Hematopoietic multipotent progenitor cell treated with erythropoietin and hydrocortisone succinate and interleukin-3 and kit ligand, for 17 days (in vitro differentiated cells): ENCODE measurements at places on chromosomes 1 and 21.

DNA sequence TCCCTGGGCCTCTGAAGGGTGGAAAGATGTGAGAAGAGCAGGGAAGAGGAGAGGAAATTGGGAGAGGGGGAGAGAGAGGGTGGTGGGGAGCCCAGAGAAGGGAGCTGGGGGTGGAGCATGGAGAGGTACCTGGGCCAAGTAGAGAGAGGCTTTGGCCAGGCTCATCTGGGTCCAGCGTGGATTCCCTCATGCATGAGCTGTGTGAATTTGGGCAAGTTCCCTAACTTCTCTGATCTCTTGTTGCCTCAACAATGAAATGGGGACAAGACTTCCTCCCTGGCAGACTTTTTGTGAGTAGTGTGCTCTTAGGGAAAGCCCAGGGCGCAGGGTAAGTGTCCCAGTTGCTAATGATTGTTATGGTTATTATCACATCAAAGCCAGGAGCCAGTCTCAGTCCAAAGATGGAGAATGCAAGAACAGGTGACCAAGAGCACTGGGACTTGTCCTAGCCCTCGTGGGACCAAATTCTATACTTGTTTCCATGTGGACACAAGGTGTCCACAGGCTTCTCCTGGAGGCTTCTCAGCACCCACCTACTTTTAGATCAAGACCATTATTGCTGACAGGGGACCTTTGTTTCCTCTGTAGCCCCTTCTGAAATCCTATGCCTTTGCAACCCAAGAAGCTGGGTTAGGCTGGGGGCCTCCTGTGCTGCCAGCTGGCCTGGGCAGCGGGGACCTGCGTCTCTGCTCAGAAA lies 13.9 kb downstream of the IL6R start:
- no peak for DNase-seq

GRCh38 chr1:64072089-64072793 lies 131.2 kb upstream of the UBE2U start:
- no peak for DNase-seq

DNA sequence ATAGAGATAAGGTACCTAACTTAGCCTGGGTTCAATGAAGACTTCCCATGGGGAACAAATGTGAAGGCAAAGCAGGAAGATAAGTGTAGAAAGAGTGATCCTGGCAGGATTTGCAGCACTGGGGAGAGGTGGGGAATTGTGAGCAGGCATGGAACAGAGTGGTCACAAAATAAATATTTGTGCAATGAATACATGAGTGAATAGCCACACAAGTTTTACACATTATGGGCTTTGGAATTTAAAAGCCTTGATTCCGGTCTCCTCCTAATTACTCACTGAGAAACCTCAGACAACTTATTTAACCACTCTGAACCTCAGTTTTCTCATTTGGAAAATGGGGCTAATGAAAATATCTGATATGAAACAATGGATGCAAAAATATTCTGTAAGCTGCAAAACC lies 148.3 kb downstream of the ELAVL4 start:
- DNase-seq = no peak

GRCh38 chr21:21973806-21974205 lies 975.6 kb downstream of the NCAM2 start:
- DNase-seq = no peak

GRCh38 chr1:223793716-223794115 lies 52.0 kb downstream of the TP53BP2 start:
- DNase-seq = no peak

DNA sequence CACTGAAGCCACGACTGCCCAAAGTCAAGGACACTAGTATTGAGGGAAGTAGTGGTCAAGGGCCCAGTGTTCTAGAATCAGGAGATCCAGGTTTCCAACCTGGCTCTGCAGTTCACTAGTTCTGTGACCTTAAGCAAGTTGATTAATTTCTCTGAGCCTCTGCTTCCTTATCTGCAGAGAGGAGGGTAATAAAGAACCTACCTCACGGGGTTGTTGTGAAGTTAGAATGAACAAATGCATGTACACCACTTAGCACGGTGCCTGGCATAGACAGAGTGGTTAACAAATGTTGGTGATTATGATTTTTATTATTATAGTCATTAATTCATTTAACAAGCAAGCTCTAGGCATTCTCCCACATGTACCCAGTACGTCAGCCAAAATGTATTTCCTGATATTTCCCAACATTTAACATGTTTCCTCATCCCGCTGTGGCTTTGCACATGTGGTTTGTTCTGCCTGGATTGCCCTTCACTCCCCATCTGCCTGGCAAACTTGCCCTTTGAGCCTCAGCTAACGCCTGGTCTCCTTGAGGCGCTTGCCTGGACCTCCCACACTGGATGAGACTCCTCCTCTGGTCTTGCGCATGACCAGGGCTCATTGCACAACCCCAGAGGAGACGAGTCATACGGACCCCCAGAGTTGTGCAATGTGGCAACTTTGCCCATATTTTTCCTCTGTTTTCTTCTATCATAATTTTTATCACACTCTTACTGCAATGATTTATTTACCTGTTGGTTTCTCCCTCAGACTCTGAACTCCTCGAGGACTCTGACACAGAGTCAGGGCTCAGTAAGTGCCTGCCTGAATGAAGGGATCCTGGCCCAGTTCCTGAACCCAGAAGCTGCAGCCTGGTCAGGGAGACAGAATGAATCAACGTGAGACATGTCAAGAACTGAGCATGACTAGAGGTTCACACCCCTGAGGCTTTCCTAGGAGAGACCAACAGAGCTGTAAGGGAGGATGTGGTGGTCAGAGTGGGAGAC lies 20.7 kb upstream of the MFSD2A start:
- DNase-seq = no peak

- no peak for DNase-seq
These were observed 12.6 kb downstream of the SLAMF8 start for GRCh38 chr1:159839116-159839849.

GRCh38 chr1:201487742-201488141 lies 18.8 kb upstream of the PHLDA3 start:
- DNase-seq = no peak

- no peak for DNase-seq
These were observed 36.2 kb upstream of the POU3F1 start for GRCh38 chr1:38082769-38083263.

- no peak for DNase-seq
These were observed 36.5 kb downstream of the ZMYM1 start for GRCh38 chr1:35115459-35116383.

DNA sequence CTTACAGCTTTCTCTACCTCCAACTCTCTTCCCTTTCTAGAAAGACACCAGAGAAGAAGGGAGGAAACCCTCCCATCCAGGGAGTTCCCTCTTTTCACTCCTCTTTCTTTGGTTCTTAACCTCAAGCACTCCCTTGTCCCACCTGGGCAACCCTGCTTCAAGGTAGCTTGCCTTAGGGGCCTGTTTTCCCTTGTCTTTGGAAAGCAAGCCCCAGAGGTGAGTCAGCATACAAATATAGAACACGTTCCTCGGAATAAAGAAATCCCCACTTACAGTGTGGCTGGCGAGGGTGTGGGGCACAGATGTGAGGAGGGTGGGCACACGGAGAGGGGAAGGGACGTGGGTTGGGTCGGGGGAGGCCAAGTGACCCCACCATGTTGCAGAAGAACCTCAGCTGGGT lies 26.1 kb upstream of the KCNE2 start:
- DNase-seq = no peak

DNA sequence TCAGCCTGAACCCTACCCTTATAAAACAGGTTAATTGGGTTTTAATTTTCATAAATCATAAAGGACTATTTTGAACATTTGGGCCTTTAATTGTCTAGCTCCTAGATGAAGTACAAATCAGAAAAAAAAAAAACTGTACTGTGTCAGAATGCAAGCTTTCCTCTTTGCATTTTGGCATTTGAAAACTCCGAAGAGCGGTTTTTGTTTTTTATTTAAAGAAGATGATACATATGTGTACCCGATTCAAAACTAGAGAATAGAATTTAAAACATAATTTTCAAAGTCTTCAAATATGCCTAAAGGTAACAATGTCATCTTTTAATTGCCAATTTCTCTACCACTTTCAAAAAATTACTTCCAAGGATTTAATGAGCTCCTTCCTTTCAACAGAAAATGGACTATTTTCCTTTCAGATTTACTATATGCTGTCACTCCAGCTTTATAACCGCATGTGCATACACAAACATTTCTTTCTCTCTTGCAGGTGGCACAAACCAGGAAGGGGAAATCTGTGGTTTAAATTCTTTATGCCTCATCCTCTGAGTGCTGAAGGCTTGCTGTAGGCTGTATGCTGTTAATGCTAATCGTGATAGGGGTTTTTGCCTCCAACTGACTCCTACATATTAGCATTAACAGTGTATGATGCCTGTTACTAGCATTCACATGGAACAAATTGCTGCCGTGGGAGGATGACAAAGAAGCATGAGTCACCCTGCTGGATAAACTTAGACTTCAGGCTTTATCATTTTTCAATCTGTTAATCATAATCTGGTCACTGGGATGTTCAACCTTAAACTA lies 33.7 kb downstream of the MRPL39 start:
- DNase-seq = no peak

DNA sequence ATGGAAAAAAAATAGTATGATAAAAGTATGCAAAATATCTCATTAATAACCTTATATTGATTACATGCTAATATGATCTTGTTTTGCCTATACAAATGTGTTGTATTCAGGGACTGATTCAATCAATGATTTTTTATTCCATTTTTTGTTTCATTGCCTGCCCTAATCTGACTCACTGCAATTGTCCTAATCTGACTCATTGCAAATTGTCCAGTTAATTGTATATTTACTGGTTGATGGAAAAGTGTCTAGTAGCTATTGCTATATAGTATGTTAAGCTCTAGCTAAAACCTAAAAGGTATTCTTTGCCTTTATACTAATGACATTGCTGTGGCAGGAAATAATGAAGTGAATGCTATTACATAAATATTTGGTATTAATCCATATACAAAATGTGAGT lies 728.9 kb upstream of the ZP4 start:
- no peak for DNase-seq

DNA sequence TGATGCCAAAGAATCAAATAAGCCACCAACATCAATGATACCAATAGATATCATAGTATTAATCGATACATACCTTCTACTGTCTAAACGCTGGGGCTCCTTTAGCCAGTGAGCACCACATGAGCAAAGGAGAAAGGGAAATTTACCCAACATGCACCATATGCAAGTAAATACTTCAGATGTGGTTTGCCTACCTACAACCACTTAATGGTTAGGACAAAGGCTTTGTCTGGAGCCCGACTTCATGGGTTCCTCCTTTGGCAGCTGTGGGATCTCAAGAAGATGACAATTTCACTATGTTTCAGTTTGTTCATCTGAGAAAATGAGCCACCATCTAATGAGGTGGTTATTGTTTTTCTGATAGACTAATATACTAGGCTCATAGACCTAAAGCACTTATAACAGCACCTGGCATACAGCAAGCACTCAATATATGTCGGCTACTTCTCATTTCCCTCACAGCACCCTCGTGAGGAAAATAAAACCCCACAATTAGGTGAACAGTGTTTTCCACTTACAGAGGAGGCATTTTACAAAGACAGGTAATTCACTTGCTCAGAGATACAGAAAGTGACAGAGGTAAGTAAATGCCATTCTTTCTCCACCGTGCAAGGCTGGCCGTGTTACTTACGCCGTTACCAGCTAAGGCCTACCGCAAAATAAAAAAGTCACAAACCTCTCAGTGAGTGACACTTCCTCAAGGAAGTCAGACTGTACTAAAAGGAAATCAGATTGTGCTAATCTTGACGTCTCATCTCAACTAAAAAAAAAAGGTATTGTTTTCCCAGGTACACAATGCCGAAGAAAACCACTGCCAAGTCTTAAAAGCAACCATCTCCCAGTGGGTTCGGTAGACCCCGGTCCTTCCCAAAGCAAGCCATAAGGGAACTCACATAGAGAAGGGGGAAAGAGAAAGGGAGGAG lies 1.6 kb downstream of the TTC13 start:
- DNase-seq = no peak

GRCh38 chr1:23554481-23555269 lies 4.6 kb downstream of the ID3 start:
- peak; percentile 69 for DNase-seq

DNA sequence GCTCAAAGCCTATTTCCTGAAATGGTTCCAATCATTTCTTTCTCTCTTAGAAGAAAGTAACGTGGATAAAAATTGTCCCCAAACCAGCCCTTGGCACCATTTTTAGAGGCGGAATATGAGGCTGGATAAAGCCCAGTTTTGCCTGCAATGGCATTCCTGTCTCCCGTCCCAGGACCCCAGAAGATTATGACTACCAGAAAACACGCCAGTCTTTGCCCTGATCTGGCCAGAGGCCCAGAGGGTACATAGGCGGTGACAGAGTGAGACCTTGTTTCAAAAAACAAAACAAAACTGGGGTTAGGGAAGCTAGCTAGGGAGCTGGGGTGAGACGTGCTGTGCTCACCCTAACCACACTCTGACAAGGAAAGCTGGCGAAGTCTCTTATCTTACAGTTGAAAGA lies at the start of gene AADACL4:
TSS of gene AADACL4 (plus strand) at position 301 of the 400 bp plus-strand sequence. CDS start 462 bp downstream, outside the sequence.
- DNase-seq = no peak

DNA sequence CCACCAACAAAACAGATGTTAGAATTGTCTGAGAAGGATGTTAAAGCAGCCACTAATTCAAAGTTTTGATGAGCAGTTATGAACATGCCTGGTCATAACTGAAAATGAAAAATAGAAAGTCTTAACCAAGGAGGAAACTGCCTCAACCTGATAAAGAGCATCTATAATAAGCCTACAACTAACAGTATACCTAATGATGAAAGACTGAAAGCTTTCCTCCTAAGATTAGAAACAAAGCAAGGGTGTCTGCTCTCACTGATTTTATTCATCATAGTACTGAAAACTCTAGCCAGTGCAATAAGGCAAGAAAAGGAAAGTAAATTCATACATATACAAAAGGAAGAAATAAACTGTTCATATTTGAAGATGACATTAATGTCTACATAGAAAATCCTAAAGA lies 82.0 kb downstream of the KCNK1 start:
- no peak for DNase-seq

DNA sequence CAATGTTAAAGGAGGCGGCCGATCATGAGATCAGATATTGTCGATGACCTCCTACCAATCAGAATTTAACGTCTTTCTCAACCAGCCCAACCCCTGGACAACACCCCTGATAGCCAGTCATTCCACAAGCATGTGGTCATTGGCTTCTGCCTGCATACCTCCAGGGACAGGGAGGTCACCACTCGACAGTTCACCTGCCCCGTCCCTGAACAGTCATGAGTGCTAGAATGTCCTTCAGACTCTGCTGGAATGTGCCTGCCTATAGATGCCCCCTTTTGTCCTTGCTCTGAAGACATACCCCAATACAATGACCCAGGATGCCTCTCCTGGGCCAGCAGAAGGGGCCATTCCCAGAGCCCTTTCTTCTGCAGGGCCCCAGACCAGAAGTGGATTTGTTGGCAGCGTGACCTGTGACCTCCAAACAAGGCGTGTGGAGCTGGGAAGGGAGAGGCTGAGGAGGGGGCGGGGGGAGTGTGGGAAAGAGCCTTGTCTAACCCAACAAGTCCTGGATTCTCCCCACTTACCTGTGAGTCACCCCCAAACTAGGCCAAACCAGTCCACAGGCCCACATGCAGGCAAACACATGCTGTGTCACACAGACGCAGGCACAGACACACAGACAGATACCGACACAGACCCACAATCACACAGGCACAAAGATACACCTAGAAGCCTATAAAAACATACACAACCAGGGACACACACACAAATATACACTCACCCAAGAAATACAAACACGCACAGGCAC lies 2.2 kb downstream of the CRYBG2 start:
- no peak for DNase-seq

GRCh38 chr1:107933736-107934135 lies 31.2 kb downstream of the VAV3 start:
- DNase-seq = no peak

- DNase-seq = peak; percentile 84
These were observed 41.6 kb upstream of the AGL start for GRCh38 chr1:99808391-99809115.
